ENCODE measurements at places on chromosomes 1 and 21. TPM values are rescaled to one million over a fixed set of nuclear protein-coding genes. Genes with fewer than 3 reads are reported as not detected.

YARS1 gene
- 219 TPM for total RNA-seq

NFASC gene
- 0.16 TPM for total RNA-seq

CYP4A22 gene
- not detected for total RNA-seq

TMEM61 gene
- not detected for total RNA-seq

C1QC gene
- 1.4 TPM for total RNA-seq

ADGRB2 gene
- 0.57 TPM for total RNA-seq

CLCA1 gene
- total RNA-seq: not detected

SH2D2A gene
- 163 TPM for total RNA-seq

HCN3 gene
- total RNA-seq: 3.7 TPM

NUDT17 gene
- total RNA-seq: 2.2 TPM

CGN gene
- 1.6 TPM for total RNA-seq

OR2L3 gene
- not detected for total RNA-seq

- DNase-seq: no peak
These were observed 4.7 kb upstream of the SLAMF1 start for GRCh38 chr1:160651433-160652064.

DNA sequence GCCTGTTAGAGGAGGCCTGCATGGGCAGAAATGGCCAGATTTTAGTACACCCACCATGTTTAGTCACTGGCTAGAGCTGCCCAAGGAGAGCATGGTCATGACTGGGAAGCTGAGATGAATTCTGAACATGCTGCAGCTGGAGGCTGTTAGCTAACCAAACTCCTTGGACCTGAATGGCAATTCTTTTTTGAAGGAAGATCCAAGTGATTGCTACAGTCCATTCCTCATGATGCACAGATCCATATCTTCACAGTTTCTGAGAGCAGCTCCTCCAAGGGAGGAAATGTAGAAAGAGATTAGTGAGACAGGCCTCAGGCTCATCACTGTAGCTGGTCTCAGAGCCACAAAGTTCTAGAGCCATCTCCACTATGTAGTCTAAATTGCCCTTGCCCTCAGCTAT, 11.1 kb downstream of the ZFYVE9 start:
- no peak for DNase-seq

GRCh38 chr1:113946112-113946511, 17.0 kb downstream of the HIPK1 start:
- DNase-seq: no peak

DNA sequence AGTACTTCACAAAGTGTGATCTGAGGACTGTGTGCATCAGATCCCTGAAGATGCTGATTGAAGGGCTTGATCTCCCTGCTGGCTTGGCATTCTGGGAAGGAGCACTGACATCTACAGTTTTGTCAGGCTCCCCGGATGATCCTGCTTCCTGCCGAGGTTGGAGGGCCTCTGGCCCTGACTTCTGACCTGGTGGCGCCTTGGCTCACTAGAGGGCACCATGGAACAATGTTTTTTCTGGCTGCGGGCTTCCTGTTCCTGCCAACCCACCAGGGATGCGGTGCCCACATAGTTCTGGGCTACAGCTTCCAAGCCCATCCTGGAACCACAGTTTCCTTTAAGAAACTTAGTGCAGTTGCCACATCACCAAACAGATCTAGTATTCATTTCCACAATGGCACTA, 38.8 kb upstream of the RASAL2 start:
- no peak for DNase-seq

- no peak for DNase-seq
These were observed 1.0 kb downstream of the CORT start for GRCh38 chr1:10450836-10451235.

- no peak for DNase-seq
These were observed 801 bp downstream of the RPS6KC1 start for GRCh38 chr1:213051881-213052202.

- DNase-seq: no peak
These were observed 7.9 kb upstream of the TNNT2 start for GRCh38 chr1:201385299-201385891.

DNA sequence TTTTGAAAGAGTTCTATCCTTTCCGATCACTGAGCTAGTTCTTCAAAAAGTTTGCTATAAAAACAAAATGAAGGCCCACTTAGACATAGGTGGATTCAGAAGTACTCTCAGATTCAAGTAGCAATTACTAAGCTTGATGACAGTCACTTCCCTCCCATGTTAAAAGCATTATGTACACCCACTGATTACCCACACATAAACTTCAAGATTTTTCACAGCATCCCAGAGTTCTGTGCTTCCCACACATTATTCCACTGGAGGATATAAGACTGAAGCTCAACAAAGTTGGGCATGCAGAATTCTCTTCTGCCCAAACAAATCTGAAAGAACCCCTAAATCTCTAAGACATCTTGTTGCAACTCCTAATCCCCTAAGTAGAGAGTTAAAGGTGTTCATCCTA, 29.5 kb downstream of the VAMP4 start:
- DNase-seq: no peak

DNA sequence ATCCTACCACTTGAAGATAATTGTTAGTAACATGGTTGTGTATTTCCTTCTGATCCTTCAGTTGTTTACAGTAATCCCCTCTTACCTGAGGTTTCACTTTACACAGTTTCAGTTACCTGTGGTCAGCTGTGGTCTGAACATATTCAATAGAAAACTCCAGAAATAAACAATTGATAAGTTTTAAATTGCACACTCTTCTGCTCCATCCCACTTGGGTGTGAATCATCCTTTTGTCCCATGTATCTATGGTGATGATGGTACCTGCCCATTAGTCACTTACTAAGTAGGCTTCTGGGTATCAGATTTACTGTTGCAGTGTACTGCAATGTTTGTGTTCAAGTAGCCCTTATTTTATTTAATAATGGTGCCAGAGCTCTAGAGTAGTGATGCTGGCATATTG, 62.5 kb downstream of the OSBPL9 start:
- DNase-seq: no peak

DNA sequence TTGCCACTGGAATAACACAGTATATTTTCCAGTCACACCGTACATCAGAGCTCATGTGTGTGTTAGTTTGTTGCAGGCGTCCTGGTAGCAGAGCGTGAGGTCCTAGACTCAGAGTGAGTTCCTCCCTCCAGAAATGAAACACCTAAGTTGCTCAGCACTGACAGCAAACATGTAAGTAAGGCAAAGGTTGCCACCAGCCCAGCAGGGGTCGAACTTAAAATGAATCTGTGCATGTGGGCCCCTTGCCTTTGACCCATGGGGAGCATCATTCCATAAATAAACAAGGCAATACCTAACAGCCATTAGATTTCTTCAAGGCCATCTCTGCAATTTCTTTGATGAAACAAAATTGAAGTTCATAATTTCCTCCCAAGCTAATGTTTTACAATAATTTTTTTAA, 125.3 kb upstream of the ERG start:
- no peak for DNase-seq

- no peak for DNase-seq
These were observed 9.7 kb downstream of the GJA5 start for GRCh38 chr1:147750618-147751217.

DNA sequence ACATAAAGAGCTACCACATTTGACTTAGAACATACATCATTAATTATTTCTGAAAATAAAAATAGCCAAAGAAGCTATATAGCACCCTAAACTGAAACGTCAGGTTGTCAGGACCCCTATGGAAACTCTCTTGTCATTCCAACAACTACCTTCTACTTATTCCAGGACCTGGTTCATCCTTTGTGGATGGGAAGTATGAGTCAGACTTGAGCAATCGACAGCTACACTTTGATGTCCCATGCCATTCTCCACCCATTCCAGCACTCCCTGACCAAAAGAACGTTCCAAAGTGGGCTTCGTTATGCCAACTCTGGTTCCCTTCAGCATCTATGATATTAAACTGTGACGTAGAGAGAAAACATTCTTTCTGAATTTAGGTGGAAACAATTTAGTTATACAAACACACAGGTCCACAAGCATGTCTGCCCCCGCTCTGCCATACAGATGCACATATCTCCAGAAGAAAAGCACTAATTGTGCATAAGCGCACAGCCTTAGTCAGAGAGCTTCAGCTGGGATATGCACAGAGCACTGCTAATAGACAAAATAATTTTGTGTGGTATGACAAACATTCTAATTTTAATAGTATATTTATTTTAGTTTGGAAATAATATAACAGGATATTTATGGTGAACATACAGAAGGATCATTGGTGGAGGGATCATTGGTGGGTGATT, 723.1 kb upstream of the B3GALT2 start:
- no peak for DNase-seq

- DNase-seq: no peak
These were observed 55.4 kb downstream of the XCL1 start for GRCh38 chr1:168631671-168632400.

- DNase-seq: no peak
These were observed 52.7 kb downstream of the DIRAS3 start for GRCh38 chr1:67997746-67998145.

GRCh38 chr1:60990714-60991090, 91.7 kb upstream of the NFIA start:
- no peak for DNase-seq

DNA sequence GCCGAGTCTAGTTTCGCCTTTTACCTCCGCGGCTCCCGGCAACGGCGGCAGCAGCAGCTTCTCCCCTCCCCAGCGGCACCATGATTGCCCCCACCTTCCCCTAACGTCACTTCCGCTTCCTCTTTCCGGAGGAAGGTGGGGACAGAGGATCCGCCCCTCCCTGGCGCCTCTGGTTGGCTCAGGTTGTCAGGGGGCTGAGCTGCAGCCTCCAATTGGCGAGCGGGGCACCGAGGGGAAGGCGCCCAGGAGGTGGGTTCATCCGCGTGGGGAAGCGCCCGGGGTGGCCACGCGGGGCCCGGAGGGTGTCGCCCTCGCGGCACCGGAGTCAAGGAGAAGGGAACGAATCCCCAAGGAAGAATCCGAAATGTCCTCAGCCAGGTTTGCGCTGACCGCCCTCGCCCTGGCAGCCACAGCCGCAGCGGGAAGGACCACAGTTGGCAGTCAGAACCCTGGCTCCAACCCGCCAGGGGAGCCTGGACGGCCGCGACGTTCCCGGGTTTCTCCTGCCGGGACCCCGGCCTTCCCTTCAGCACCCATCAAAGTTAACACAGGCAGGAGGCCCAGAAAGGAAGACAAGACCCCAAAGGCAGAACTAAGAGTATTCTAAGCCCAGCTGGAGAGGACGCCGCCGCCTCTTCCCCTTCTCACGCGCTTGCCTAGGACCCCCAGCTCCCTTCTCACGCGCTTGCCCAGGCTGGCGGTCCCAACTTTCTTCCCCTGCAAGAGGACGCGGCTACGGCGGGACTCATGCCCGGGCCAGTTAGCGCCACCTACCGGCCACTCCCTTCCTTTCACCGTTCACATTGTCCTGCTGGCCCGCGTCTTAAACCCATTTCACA, at the start of gene MTF1:
MTF1 (minus strand) TSS at position 86 of the 839 bp plus-strand sequence. CDS start 1,934 bp downstream, outside the sequence.
- peak; percentile 98 for DNase-seq

DNA sequence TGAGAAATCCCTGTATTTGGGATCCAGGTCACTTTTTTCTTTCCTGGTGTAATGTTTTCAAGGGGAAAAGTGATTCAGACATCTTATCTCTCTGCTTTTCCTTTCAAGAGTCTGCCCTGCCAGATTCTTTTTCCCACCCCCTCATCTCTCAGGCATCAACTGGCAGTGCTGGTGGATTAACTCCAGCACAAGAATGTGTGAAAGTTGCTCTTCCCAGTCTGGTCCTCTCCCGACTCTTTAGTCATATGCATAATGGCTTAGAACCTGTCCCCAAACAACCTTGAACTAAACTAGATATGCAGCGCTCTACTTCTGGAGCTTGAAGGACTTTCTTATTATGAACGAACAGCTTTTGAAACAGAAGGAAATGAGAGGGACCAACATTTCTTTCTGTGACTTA, 88.5 kb downstream of the SLC44A5 start:
- no peak for DNase-seq

DNA sequence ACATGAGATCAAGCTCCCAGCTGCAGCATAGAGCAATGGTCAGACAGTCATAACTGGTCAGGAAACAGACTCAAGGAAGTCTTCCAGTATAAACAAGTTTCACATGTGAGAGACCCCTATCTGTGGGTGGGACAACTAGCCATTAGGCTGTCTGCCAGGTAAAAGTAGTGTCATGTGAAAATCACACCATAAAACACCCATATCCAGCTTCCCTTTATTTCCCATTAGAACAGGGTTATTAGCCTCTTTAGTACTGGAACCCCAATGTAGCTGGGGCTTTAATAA, 426.7 kb downstream of the KCNT2 start:
- no peak for DNase-seq

DNA sequence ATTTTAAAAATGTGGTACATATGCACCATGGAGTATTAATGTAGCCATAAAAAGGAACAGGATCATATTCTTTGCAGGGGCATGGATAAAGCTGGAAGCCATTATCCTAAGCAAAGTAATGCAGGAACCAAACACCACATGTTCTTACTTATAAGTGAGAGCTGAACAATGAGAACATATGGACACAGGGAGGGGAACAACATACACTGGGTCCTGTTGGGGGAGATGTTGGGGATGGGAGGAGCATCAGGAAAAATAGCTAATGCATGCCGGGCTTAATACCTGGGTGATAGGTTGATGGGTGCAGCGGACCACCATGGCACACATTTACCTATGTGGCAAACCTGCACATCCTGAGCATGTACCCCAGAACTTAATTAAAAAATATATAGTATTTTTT, 352.5 kb upstream of the KAZN start:
- no peak for DNase-seq

DNA sequence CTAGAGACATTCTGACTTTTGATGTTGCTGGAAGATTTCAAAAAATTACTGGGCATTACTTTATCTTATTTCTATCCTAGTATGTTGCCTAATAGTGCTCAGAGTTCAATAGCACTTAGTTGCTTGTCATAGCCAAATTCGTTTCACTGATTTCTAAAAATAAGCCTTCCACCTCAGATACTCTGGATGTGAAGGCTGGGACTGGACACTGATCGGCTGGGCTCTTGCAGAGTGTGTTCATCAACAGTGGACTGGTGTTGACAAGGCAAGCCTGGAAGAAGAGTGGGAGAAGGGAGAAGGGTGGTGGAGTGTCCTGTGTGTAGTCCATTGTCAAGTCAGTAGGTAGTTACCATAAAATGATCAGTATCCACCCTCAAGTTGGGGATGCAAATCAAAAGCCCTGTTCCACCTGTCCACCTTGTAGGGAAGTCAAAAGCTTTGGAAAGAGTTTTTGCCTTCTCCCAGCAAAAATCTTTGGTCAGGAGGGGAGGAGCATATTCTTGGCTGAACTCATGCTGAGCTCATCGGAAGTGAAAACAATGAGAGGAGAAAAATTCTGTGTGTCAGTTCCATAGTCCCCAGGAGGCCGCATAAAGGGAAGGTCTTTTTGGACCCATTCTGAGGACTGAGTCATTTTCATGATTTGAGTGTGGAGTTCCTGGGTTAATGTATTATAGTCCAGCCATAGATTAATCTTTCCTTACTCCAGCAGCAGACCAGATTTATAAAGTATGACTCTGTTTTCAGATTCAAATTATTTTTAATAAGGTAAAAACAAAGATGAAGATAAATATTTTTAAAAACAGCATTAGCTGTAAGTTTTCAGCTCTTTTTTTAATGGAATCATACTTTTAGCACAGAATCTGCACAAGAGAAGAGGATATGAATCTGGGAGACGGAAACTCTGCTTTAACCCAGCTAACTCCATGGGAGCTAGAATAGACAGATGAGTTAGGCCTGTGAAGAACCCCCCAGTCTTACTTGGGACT, 99.5 kb upstream of the BMP8A start:
- DNase-seq: no peak
